ENCODE measurements at places on chromosomes 12 and 14. TPM values are rescaled to one million over a fixed set of nuclear protein-coding genes. Genes with fewer than 3 reads are reported as not detected.

DNA sequence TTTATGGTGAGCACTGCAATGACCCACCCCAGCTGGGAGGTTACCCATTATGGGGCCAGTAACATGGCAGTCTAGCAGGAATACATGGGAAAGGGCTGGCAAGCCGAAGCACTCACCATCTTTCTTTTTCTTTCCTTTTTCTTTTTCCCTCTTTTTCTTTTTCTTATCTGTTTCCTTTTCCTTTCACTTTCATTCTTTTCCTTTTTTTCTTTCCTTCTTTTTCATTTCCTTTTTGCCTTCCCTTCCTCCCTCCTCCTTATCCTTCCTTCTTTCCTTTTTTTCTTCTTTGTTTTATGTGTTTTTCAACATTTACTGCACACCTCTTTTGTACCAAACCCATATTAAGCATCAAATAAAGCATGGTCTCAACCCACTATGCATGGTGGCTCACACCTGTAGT, 501.1 kb downstream of the MED13L start:
- DNase-seq = no peak

GRCh38 chr12:642633-643474, 20.4 kb downstream of the NINJ2 start:
- DNase-seq = peak; percentile 77

- DNase-seq = no peak
Measured at GRCh38 chr14:90496379-90496778, 99.5 kb downstream of the CALM1 start.

DNA sequence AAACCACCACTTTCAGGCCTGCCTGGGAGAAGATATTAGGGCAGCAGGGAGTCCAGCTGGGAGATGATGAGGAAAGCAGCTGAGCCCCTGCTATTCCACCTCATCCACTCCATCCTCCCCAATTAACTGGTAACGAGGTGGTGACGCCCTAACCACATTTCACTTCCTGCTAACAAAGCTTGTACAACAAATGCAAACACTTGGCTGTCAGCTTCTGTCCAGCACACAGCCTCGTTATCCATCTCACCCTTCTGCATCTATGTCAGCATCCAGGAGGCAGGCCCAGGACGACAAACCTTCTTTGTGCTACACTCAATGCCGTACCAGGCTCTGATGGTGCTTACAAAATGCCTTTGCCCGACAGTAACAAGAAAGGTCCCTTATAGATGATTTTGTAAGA, 225.4 kb downstream of the APAF1 start:
- no peak for DNase-seq

GRCh38 chr12:121748571-121749265, 36.2 kb downstream of the TMEM120B start:
- peak; percentile 26 for DNase-seq

DNA sequence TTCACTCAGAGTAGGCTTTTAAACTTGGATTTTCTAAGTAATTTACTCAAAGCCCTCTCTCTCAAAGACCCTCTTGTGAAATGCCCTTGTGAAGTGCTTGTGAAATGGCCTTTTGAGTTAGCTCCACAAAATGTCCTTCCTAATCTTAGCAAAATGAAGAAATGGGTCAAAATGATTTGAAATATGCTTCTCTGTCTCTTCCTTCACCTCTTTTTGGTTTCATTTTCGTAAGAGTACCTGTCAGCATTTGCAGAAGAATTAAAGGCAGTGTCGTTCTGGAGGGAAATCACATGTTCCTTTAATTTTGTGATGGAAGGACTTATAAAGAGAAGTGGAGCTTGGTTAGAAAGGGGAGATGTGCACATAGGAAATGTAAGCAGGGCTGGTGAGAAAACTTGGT, 93.7 kb downstream of the HMGA2 start:
- DNase-seq = no peak

DNA sequence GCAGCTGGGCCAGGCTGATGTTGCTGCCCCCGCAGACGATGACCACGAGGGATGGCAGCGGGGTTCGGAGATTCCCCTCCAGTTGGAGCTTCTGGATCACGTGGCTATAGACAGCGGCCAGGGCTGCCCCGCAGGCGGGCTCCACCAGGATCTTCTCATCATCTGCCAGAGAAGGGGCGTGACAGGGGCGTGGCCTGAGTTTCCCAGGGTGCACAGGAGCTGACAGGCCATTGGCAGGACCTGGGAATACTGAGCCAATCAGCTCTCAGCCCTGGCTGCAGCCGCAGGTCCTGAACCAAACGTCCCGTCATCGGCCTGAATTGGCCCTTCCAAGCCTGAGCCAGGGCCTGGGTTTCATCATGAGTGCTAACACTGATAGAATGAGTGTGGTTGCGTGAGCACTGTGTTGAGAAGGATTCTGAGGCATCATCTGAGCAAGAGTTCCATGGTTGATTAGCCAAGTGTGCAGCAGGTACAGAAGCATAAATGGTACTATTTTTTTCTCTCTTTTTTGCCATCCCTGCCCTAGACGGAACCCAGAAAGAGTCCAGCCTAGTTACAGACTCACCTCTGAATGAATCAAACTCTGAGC, 10.6 kb downstream of the SDS start:
- DNase-seq = no peak

DNA sequence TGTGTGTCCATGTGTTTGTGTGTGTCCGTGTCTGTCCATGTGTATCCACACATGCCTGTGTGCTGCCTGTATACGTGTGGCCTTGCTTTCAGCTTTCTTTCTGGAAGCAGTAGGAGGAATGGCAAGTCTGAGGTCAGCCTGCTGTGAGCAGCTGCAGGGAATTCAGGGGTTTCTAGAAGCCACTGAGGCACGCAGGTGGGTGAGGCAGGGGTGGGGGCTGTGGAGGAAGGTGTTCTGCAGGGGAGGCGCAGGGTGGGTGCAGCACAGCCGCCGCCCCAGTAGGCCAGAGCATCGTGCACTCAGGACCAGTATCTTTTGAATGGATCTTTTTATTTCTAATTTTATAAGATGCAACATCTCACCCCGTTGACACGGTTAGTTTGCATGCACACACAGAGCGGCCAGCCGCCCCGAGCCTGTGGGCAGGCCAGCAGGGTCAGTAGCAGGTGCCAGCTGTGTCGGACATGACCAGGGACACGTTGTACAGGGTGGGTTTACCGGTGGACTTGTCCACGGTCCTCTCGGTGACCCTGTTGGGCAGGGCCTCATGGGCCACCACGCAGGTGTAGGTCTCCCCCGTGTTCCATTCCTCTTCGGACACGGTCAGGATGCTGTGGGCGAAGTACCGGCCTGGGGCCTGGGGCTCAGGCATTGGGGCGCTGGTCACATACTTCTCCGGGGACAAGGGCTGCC, 327.7 kb downstream of the TMEM121 start:
- DNase-seq = no peak

DNA sequence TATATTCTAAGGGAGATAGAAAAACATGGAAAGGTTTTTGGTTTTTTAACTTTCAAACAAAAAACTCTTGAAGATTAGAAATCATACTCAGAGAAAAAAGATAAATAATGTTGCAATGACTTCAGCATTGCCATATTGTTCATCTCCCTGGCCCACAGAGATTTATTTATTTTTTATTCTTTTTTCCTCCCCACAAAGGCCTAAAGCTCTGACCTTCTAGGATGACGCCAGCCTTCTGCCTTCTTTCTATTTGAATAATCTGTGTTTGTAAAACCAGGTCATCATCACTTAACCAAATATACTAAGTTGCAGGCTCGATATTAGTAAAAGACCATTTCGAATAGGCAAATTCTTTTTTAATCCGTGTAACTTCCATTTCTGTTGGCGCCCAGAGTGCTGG, 4.4 kb upstream of the DCP1B start:
- no peak for DNase-seq

DNA sequence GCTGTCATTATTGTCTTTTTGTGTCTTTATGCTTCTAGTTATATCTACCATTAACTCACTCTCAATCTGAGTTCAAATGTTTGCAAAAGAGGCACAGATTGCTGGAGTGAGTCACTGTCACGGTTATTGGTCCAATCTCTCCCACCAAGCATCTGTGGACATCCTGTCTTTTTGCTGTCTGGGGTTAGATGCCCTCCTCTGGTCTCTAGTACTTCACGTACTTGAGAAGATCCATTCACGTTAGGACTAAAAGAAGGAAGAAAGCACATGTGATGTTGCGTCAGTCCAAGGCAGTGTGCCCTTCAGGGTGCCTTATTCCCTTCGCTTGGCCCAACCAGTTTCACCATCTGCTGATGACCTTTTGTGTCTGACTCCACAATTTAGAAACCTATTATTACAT, 72.3 kb upstream of the STXBP6 start:
- DNase-seq = no peak

DNA sequence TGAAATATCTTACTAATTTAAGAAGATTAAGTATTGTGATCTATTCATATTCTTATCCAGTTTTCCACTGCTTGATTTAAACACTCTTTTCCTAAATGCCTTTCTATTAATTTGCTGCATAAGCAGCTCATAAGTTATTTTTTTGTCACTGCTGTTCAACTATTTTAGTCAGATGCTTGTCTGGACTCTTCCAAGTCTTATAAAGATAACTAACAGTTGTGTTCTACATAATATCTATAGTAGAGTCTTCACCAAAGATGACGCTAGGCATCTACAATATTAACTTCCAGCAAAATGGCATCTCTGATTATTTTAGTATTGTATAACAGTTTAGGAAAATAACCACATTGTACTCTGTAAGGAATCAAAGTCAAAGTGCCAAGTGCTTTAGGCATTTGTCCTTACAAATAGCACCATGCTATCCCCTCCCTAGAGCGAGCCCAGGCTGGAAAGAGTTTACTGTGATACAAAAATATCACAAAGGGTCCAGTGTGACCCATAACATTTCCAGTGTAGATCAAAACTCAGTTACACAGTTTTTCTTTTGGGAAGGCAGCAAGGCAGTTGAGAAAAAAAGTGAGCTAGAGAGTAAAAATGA, 98.2 kb downstream of the DENND5B start:
- no peak for DNase-seq

GRCh38 chr14:44339231-44339630, 167.9 kb downstream of the FSCB start:
- no peak for DNase-seq

- no peak for DNase-seq
Measured at GRCh38 chr12:15146585-15146984, 74.6 kb downstream of the RERG start.

- DNase-seq = no peak
Measured at GRCh38 chr14:103626146-103626850, 2.7 kb upstream of the KLC1 start.

DNA sequence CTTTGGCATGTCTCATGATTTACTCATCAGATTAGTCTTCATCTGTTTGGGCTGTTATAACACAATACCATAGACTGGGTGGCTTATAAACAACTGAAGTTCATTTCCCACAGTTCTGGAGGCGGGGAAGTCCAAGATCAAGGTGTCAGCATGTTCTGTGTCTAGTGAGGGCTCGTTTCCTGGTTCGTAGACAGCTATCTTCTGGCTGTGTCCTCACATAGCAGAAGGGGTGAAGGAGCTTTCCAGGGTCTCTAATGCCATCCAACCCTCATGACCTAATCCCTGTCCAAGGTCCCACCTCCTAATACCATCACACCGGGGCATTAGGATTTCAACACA, 30.8 kb upstream of the NRDE2 start:
- no peak for DNase-seq

DNA sequence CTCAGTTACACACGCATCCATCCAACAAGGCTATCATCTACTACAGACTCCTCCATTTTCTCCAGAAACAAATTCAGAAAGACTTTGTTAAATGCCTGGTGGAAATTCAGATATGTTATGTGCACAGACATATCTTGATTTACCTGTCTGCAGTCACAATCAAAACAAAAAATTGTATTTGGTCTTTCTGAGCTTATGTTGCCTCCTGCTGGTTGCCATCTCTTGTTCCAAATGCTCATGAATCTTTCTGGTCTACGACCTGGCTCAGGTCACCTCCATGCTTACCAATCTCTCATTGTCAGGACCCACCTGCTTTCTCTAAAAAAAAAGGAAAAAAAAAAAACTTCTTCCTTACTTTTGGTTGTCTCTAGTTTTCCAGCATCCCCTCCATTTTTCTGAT, 169.2 kb upstream of the PLXNC1 start:
- peak; percentile 19 for DNase-seq

GRCh38 chr14:81673930-81674329, 140.3 kb upstream of the SEL1L start:
- peak; percentile 17 for DNase-seq

- DNase-seq = peak; percentile 28
Measured at GRCh38 chr12:57896115-57896433, 45.3 kb upstream of the ATP23 start.

DNA sequence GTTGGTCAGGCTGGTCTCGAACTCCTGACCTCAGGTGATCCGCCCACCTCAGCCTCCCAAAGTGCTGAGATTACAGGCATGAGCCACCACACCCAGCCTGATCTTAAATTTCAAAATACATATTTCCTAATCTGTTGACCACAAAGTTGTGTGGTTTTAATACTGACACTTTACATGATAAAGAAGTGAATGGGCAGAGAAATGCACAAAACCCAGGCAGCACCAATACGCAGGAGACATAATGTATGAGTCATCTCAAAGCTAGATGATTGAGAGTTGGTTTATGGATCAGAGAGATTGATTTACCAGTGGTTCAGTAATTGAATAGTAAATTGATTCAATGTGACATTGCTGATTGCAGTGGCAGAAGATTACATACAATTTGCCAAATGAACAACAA, 19.2 kb upstream of the PPP2R5E start:
- DNase-seq = no peak

GRCh38 chr12:52317468-52318052, 3.6 kb downstream of the KRT83 start:
- no peak for DNase-seq

Gene RASAL1
- total RNA-seq = not detected

Gene GSC
- total RNA-seq = not detected

Gene CCDC177
- not detected for total RNA-seq

Gene NPFF
- total RNA-seq = not detected

Gene ADAMTS20
- total RNA-seq = not detected

Gene HOXC4
- total RNA-seq = not detected

Gene OTOGL
- 0.21 TPM for total RNA-seq

Gene KLRG1
- 7.5 TPM for total RNA-seq

Measured in heart right ventricle (tissue), 16 donors.